CD4-positive, alpha-beta T cell treated with Interleukin-4 for 4 hours (primary cell): ENCODE measurements at places on chromosomes 7 and 10.

- DNase-seq, result no peak
These were observed 54.4 kb downstream of the MYPN start for GRCh38 chr10:68163735-68164134.

DNA sequence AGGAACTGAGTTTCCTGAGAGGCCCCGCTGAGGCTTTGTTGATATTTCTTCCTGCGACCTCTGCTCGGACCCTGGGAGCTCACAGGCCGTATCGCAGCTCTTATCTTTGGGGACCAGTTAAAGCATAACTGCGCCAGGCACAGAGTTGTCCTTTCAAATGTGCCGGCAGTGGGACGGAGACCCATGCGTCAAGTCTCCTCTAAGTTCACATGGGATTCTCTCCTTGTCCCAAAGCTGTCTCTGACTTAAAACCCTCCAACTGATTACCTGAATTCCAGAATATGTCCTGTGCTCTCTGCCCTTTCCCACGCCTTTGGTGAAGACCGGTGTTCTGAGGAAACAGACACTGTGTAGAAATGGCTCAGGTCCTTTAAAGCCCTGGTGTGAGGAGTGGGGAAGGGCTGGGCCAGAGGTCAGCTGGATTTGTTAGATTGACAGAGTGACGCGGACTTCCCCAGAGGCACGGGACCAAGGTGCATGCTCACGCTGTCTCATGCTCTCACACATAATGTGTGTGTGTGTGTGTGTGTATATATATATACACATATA, 169.8 kb downstream of the EGFR start:
- DNase-seq, result no peak

GRCh38 chr7:21996641-21997040, 50.9 kb upstream of the CDCA7L start:
- no peak for DNase-seq

DNA sequence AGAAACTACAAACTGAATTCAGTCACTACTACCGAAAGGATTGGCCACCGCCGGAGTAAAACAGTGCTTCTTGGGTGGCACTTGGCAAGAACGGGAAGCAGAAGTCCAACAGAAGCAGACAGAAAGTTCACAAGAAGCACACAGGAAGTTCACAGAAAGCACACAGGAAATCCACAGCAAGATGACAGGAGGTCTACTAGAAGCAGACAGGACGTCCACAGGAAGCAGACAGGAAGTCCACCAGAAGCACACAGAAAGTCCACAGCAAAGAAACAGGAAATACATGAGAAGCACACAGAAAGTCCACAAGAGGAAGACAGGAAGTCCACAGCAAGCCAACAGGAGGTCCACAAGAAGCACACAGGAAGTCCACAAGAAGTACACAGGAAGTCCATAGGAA, 399.2 kb upstream of the AUTS2 start:
- DNase-seq, result no peak
